NCI-H1930 (cell line): ENCODE measurements at places on chromosomes 4 and X.

GRCh38 chrX:67893931-67894330 is 350.1 kb downstream of the AR start:
- DNase-seq = no peak

GRCh38 chr4:80309294-80310004 is 26.1 kb upstream of the CFAP299 start:
- DNase-seq = no peak

DNA sequence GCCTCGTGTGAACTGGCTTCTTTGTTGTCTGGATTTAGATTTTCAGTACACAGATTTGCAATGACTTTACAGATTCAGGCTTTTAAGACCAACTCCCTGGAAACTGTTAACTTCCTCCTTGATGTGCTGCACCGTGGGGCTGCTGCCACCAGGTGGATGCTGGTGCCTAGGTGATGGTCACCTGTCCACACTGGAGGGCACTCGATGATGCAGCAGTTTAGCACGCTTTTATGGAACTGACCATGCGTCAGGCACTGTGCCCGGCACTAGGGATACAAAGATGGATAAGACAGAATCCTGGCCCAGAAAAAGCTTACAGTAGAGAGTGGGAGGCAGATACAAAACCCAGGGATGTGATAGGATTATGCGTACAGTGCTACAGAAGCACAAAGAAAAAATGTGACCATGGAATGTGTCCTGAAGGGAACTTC is 180.7 kb downstream of the CEP135 start:
- DNase-seq = no peak

- DNase-seq = peak; percentile 6
Measured at GRCh38 chr4:153643406-153644383, 40.4 kb upstream of the TLR2 start.
